ENCODE measurements at places on chromosomes 5 and 9.

- DNase-seq = no peak
Observed at GRCh38 chr9:105198023-105198422, 46.4 kb upstream of the SLC44A1 start.

DNA sequence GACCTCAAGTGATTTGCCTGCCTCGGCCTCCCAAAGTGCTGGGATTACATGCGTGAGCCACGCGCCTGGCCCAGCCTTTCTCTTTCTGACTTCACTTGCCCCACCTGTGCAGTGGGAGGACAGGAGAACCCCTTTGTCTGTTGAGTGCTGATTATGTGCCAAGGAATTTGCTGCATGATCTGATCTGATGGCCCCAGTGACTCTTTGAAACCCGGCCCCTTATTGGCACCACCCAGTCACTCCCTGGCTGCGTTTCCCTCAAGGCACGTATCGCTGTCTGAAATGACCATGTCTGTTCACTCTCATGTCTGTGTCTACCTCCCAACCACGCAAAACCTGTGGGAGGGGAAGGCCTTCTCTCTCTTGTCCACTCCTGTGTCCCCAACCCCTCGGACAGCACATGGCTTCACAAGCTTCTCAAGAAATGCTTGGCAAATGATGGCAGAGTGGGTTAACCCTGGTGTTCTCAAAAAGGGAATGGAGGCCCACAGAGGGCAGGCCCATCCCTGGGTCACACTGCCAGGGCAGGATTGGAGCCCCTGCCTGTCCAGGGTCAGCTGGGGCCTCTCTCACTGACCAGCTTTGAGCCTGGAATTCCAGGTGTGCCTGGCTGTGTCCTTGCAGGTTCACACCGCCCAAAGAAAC is 21.9 kb downstream of the NEK6 start:
- no peak for DNase-seq

DNA sequence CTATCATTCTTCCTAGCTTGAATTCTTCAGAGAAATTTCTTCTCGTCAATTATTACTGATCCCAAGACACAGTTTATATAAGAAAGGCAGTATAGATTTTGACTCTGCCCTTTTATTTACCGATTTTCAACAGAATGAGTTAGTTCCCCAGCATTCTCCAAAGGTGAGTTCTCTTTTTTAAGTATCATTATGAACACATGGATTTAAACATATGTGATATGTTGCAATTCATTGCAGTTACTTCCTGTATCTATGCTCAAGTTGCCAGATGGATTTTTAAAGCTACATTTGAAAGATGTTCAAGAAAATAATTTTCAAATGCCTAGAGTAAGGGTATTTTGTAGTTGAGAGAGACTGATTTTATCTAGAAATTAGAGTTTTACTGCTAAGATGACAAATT is 8.4 kb downstream of the WDR41 start:
- DNase-seq = no peak

GRCh38 chr9:116656977-116657376 is 30.1 kb upstream of the TRIM32 start:
- no peak for DNase-seq

DNA sequence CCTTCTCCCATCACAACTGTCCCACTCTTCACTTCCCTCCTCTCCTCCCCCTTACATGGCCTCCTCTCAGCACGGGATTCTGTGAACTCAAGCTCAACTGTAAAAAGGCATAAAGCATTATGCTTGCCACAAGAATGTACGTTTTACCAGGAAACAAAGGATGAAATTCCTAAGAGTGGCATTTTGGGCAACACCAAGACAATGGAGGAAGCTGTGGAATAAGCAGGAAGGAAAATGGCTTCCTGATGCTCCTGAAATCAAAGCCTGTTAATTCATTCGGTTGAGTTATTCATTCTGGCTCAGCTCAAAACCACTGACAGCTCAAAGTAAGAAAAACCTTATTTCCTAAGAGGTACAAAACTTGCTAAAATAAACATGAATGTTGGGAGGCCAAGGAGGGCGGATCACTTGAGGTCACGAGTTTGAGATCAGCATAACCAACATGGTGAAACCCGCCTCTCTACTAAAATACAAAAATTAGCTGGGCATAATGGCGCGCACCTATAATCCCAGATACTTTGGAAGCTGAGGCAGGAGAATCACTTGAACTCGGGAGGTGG is 40.8 kb upstream of the DMRT1 start:
- no peak for DNase-seq

DNA sequence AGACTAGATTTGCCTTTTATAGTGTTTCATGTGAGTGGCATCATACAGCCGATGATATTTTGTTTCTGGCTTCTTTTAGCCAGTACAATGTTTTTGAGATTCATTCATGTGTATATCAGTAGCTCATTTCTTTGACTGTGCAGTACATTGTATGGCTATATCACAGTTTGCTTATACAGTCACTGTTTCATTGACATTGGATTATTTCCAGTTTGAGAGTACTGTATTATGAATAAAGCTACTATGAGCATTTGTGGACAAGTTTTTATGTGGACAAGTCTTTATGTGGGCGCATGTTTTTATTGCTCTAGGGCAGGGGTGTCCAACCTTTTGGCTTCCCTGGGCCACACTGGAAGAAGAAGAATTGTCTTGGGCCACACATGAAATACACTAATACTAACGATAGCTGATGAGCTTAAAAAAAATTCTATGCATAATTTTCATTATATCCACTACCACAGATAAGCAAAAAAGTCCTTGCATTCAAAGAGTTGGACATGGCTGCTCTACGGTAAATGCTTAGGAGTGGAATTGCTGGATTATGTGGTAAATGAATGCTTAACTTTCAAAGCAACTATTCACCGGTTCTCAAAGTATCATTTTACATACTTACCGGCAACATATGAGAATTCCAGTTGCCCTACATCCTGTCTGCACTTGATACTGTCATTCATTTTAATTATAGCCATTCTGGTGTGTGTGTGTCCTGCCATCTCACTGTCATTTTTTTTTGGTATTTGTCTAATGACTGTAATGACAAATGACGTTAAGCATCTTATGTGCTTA is 177.8 kb downstream of the RGS3 start:
- no peak for DNase-seq

GRCh38 chr5:10195301-10195700 is 54.4 kb downstream of the ATPSCKMT start:
- no peak for DNase-seq

- DNase-seq = no peak
Observed at GRCh38 chr5:156221816-156222215, 105.1 kb upstream of the SGCD start.

- no peak for DNase-seq
Observed at GRCh38 chr9:26033336-26033735, 355.1 kb upstream of the TUSC1 start.

DNA sequence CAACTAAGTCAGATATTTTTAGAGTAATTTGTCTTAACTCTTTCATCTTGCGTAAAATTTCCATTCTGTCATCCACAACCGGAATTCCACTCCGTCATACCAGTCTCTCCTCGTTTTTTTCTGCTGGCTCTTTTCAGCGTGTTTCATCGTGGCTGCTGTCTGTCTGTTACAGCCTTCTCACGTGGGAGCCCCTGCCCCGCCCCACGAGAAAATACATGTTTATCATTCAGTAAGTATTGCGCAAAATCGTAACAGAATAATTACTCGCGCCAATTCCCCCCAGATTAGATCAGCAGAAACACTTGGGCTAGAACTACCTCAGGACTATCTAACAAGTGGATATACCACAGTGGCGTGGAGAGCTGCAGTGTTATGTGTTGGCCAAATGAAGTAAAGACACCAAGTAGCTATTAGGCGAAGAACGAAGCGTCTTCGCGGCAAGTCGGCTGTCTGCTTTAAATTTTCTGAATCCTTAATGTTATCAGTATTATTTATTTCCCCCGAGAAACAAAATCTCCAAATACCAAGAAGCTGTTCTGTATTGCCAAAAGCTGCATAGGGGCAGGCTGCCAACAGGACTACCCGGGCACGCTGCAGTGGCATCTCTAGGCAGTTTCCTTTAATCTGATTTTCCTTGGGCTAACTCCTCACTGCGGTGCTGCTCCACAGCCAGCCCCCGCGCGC is 566 bp upstream of the FOCAD start:
- peak; percentile 2 for DNase-seq

DNA sequence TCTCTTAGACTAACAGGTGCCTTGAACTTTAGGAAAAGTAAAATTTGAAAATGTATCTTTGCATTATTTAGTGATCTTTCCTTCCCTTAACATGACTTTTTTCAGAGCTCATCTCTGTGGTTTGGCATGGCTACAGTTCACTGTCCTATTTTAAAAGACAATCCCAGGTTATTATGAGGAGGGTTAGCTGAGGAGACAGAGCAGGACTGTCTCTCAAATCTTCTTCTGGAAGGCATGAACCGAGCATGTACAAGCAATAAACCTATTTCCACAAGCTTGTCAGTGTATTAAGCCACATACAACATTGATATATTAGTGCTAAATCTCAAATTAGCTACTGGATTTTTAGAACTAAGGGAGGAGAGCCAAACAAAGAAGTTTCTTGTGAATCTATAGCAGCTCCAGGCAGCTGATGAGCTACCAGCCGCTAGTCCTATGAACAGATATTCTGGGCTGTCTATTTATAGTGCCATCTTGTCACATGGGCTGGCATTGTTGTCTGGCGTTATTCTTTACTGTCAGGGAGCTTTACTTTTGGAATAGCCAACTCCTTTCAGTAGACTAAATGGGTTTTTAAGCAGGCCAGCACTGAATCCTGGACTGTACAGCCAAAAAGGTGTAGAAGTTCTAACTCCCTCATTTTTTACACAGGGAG is 171.2 kb upstream of the ACTBL2 start:
- no peak for DNase-seq

DNA sequence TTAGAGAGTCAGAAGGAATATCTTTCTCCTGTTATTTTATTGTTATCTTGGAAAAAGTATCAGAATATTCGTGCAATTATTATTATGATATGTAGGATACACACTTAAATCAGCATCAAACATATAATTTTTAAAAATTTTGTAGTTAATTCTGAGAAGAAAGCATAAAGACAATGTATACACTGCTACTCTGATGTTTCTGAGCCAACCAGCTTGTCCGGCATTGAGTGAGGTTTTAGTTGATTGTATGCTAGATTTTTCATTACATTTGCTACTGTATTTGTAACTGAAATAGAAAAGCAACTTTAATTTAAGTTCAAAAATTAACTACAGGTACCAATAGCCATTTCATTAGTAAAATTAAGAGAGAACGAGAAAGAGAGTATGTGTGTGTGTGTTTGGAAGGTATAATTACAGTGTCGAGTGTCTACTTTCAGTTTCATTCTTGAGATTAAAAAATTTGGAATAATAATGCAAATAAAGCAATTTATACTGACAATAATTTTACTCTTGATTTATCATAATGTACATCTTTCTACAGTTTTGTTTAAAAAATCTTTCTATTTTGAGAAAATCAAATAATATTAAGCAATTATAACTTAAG is 160.4 kb upstream of the CDH12 start:
- DNase-seq = no peak

DNA sequence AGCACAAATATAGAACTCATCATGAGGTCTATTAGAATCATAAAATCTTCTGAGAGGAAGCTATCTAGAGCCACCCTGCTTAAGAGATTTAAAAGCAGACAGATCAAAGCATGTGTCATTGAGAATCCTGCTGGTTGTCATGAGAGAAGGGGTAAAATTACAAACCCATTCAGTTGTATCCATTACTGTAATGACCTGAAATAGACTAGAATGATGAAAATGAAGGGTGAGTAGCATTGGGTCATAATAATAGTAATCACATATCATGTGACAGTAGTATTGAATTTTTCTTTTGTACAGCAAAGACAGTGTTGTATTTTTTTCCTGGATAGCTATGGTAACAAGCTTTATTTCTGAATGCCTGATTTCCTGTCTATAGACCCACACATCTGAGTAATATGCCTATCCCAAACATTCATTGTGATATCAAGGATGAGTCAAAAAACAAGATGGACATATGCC is 149.0 kb downstream of the PDE4D start:
- no peak for DNase-seq

GRCh38 chr9:82991671-82992070 is 71.3 kb downstream of the RASEF start:
- no peak for DNase-seq

- no peak for DNase-seq
Observed at GRCh38 chr5:94884311-94884710, 265.8 kb downstream of the SLF1 start.

DNA sequence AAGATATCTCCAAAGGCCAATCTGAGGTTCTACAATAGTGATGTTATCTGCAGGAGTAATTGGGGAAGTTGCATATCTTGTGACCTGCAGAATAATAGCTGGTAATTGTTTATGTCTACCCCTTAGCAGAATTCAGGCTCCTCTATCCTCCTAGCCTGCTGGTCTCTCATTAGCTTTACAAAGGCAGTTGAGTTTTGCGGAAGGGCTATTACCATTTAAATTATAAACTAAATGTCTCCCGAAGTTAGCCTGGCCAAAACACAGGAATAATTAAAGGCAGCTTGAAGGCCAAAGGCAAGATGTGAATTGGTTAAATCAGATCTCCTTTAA is 168.7 kb downstream of the TTC39B start:
- no peak for DNase-seq

DNA sequence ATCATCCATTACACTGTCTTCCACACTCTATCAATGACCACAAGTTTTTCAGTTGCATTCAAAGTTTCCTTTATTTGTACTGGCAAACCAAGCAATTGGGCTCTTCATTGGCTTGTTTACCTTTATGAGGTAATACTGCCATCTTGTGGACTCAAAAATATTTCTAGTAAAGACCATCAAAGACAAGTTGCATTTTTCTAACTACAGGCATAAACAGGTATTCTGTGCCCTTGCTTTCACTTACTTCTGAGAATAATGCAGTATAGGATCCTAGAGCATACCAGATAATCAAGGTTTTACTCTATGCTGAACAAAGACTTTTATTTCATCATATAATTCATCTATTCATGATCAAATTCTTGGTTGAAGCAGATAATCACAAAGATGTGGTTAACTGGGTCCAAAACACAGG is 173.7 kb upstream of the POU5F2 start:
- no peak for DNase-seq

DNA sequence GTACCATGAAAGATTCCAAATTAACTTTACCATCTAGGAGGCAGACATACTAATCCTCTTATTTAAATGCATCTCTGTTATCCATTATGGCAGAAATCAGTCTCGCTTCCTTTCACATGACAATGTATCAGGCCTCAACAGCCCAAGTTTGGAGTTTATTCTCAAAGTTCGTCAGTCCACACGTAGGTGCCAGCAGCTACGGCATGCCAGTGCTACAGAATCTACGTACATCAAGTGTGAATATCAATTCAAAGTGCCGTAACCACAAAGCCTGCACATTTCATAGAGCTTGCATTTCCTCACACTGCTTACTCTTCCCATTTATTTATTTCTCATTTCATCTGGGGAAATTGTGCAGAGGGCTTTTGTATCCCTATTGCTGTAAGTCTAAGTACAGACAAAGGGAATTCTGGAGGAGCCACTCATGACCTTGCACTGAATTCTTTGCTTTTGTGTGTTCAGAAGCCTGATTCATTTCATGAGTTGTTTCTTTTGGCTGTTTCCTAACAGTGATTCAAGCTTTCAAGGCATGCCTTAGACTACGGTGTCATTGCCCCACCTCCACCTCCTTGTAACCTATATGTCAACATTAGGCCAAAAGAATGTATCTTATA is 10.0 kb downstream of the ENC1 start:
- no peak for DNase-seq

- DNase-seq = peak; percentile 1
Observed at GRCh38 chr5:101678481-101679193, 617.4 kb downstream of the SLCO4C1 start.

GRCh38 chr5:165185716-165186115 is 1680.3 kb downstream of the MAT2B start:
- no peak for DNase-seq
